ENCODE measurements at places on chromosomes 11 and 22. TPM values are rescaled to one million over a fixed set of nuclear protein-coding genes. Genes with fewer than 3 reads are reported as not detected.
A peak's percentile ranks its signal among the peaks of the same experiment; 100 is the strongest.

GRCh38 chr22:25134451-25134850 is 65.2 kb upstream of the CRYBB3 start:
- DNase-seq, result no peak
- no peaks in the 10 kb centered on the region for H3K27me3 ChIP-seq
- no peaks in the 10 kb centered on the region for H3K36me3 ChIP-seq
- H3K4me3 ChIP-seq, result no peak overlapping the region
- peak overlapping the region; percentile 52 for H3K27ac ChIP-seq

GRCh38 chr11:73218106-73218829 is at the start of gene P2RY2:
Gene P2RY2, plus strand, starts transcription at chr11:73218281. Its CDS starts 15,879 bp downstream, at chr11:73234160.
- peaks cover 3% of the 10 kb centered on the region for H3K4me1 ChIP-seq
- peak; percentile 22 for DNase-seq
- H3K27ac ChIP-seq, result no peak within 1 kb of the TSS
- peak within 1 kb of the TSS; percentile 71 for H3K4me3 ChIP-seq
- no peaks in the 10 kb centered on the region for H3K27me3 ChIP-seq
- no peaks in the 10 kb centered on the region for H3K36me3 ChIP-seq

Gene PLAAT4
- 1.1 TPM for total RNA-seq

DNA sequence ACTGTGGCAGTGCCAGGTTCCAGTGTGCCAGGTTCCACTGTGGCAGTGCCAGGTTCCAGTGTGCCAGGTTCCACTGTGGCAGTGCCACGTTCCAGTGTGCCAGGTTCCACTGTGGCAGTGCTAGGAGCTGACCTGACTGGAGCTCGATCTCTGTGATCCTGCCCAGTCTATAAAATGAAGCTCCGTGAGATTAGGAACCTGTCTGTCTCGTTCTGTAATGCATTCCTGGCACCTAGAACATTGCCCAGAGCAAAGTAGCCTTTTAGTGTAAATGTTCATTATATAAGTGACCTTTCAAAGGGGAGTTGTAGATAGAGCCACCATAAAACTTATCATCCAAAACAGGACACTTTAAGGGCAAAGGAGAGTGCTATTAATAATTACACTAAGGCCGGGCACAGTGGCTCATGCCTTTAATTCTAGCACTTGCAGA is 36.0 kb downstream of the ART5 start:
- no peak for DNase-seq
- H3K27me3 ChIP-seq, result no peaks in the 10 kb centered on the region
- no peaks in the 10 kb centered on the region for H3K4me1 ChIP-seq
- no peak overlapping the region for H3K27ac ChIP-seq

Gene PRRG4
- total RNA-seq, result 3.0 TPM

Gene FGF4
- total RNA-seq, result not detected

- H3K4me3 ChIP-seq, result no peak overlapping the region
- DNase-seq, result no peak
- no peaks in the 10 kb centered on the region for H3K27me3 ChIP-seq
- no peaks in the 10 kb centered on the region for H3K36me3 ChIP-seq
These were observed 110.2 kb downstream of the TRIM29 start for GRCh38 chr11:120027546-120028180.
